ENCODE measurements at places on chromosomes 7 and 10. TPM values are rescaled to one million over a fixed set of nuclear protein-coding genes. Genes with fewer than 3 reads are reported as not detected.

IFIT1 gene
- 17.4 TPM for total RNA-seq

AKR1D1 gene
- total RNA-seq = not detected

ZWINT gene
- total RNA-seq = 16.3 TPM

TRIM74 gene
- total RNA-seq = 1.9 TPM

CYP3A5 gene
- total RNA-seq = 80.5 TPM

C10orf90 gene
- total RNA-seq = 0.45 TPM

TUBB8 gene
- total RNA-seq = not detected

MARCHF5 gene
- 20.8 TPM for total RNA-seq

TFR2 gene
- total RNA-seq = 0.59 TPM

CNTNAP2 gene
- total RNA-seq = 10.6 TPM

TMEM254 gene
- 95.9 TPM for total RNA-seq

AS3MT gene
- 8.4 TPM for total RNA-seq

COPS6 gene
- total RNA-seq = 50.8 TPM

PRPS1L1 gene
- not detected for total RNA-seq

HMX2 gene
- total RNA-seq = not detected

SPDYE6 gene
- total RNA-seq = 0.85 TPM

PNLIP gene
- not detected for total RNA-seq

FRMD4A gene
- total RNA-seq = 38.0 TPM

ADAP1 gene
- total RNA-seq = 5.9 TPM

SLC35B4 gene
- 6.4 TPM for total RNA-seq

CCL24 gene
- not detected for total RNA-seq

BICC1 gene
- total RNA-seq = 12.7 TPM

ABCA13 gene
- total RNA-seq = 0.14 TPM

DLG5 gene
- total RNA-seq = 134 TPM

RNF32 gene
- total RNA-seq = 2.4 TPM
